Gastroesophageal sphincter (tissue), 4 donors: ENCODE measurements at places on chromosomes 16 and 17. TPM values are rescaled to one million over a fixed set of nuclear protein-coding genes. Genes with fewer than 3 reads are reported as not detected.

The PLD6 gene
- 11.2 TPM for total RNA-seq

The SRL gene
- total RNA-seq = 1.2 TPM

The WFDC1 gene
- total RNA-seq = 32.6 TPM

The GCGR gene
- not detected for total RNA-seq

DNA sequence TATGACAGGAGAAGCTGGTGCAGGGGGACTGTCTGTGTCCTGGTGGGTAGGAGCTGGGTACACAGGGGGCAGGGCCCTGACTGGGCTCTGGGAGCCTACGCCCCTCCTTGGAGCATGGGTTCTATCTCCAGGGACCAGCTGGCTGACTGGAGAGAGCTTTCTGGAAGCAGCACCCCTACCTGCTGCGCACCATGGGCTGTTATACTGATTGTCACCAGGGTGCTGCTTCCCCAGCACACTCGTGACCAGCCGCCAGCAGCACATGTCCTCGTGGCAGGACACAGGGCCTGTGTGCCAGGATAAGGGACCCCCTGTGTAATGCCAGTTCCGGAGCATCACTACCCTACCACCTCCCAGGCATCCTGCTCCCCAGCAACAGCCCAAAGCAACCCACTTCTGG is 106.0 kb downstream of the AMFR start:
- ATAC-seq = no peak

The PLXDC1 gene
- 19.1 TPM for total RNA-seq

GRCh38 chr17:28726226-28726626 is at the start of gene TLCD1:
Gene TLCD1, minus strand, starts transcription at chr17:28726233. Its CDS starts 136 bp downstream, at chr17:28726097.
- ATAC-seq = peak; percentile 51

DNA sequence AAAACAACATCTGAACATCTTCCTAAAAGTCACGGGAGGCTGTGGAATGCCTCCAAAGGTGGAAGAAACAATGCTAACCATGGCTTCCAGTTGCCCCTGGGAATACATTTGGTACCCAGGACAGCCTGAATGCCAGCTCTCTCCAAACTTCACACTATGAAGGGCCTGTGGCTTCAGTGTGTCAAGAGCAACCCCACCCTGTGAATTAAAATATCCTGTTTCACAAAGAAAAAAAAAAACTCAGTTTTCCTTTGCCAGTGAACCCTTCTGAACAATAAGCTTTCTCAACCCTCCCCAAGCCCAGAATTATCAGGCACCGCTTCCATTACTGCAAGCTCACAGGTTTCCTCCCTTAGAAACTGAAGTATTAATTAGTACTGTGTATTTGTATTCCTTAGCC is 69.8 kb downstream of the SLC39A11 start:
- ATAC-seq = no peak

- no peak for ATAC-seq
These were observed 37.8 kb upstream of the LHX1 start for GRCh38 chr17:36899250-36900159.
